Osteocyte (in vitro differentiated cells): ENCODE measurements at places on chromosomes 11 and 22. TPM values are rescaled to one million over a fixed set of nuclear protein-coding genes. Genes with fewer than 3 reads are reported as not detected.

DNA sequence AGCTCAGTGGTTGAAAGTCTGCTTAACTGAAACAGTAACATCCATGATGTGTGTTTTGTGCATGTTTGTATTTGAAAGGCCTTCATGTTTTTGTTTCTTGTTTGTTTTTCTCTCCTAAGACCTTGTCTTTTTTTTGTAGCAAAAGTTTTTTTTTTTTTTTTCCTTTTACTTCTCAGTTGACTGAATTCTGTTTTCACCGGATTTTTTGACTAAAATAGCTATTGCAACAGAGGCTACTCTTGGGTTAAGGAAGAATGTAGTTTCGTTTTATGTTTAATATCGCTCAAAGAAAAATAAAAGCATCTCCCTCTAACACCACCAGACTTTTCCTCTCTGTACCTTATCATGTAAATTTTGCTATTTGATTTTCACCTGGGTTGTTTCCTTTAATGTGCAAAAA, 15.1 kb downstream of the APOL6 start:
- H3K36me3 ChIP-seq = peaks cover 37% of the 10 kb centered on the region
- peak overlapping the region; percentile 40 for H3K27ac ChIP-seq
- H3K4me3 ChIP-seq = peak overlapping the region; percentile 59

MMP27 gene
- total RNA-seq = not detected in 2 replicates

DNA sequence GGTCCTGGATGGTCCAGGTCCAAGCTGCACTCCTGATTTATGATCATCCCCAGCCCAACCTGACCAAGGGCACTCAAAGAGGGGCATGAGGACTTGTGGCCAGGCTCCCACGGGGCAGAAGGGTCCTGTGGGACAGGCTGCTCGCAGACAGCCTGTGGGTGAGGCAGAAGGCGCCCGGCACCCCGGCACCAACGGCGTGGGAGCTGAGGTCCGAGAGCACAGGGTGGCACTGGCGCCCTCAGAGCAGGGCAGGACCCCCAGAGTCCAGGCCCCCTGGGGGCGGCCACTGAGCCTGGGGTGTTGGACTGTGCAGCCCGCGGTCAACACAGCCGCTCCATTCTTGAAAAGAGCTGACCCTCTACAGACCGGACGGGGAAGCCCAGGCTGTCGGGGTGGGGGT, 3.3 kb downstream of the IL17REL start:
- DNase-seq = peak; percentile 84
- no peak overlapping the region for H3K4me3 ChIP-seq
- H3K36me3 ChIP-seq = no peaks in the 10 kb centered on the region
- peaks cover 7% of the 10 kb centered on the region for H3K27me3 ChIP-seq
- peaks cover 20% of the 10 kb centered on the region for H3K4me1 ChIP-seq

DNA sequence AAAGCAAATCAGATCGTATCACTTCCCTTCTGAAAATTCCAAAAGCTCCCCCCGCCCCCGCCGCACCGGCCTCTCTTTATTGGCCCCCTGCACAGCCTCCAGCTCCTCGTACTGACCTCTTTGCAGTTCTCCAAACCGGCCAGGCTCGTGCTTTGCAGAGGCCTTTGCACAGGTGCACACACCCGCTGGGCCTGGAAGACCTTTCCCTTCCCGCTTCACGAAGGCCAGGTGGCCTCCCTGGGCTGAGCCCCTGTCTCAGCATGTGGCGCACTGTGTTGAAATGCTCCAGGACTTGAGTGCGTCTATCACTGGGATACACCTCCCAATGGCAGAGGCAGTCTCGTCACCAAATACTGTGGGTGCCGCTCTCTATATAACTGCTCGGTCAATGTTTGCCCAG, 13.2 kb upstream of the ADA2 start:
- H3K36me3 ChIP-seq = no peaks in the 10 kb centered on the region
- H3K27ac ChIP-seq = no peak overlapping the region
- no peak overlapping the region for H3K4me3 ChIP-seq
- H3K4me1 ChIP-seq = peaks cover 3% of the 10 kb centered on the region

DNA sequence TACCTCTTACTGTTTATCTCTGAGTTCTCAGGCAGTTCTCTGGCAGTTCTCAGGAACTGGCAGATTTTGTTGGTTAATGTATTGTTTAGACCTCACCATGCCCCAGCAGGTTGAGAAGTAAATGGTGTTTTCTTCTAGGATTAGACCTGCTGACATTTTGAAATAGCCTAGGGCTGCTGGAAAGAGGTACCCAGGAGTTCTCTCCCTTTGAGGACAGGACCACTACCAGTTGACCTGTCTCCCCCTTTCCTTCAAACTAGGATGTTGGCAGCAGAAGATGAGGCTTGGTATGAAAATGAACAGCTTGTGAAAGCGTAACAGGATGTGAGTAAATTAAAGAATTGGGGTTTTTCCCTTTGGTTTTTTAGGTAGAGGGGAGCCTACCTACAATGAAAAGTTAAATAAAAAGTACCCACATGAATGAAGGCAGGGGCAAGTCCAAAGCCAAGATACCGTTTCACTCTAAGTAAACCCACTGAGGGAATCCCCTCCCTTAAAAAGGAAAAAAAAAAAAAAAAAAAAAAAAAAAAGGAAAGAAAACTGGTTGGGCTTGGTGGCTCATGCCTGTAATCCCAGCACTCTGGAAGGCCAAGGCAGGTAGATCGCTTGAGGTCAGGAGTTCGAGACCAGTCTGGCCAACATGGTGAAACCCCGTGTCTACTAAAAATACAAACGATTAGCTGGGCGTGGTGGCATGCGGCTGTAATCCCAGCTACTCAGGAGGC, 96.2 kb downstream of the PDHX start:
- peak overlapping the region; percentile 38 for H3K27ac ChIP-seq
- DNase-seq = no peak
- no peak overlapping the region for H3K4me3 ChIP-seq
- peaks cover 41% of the 10 kb centered on the region for H3K4me1 ChIP-seq
- H3K36me3 ChIP-seq = no peaks in the 10 kb centered on the region

OR4C12 gene
- total RNA-seq = not detected in 2 replicates

DNA sequence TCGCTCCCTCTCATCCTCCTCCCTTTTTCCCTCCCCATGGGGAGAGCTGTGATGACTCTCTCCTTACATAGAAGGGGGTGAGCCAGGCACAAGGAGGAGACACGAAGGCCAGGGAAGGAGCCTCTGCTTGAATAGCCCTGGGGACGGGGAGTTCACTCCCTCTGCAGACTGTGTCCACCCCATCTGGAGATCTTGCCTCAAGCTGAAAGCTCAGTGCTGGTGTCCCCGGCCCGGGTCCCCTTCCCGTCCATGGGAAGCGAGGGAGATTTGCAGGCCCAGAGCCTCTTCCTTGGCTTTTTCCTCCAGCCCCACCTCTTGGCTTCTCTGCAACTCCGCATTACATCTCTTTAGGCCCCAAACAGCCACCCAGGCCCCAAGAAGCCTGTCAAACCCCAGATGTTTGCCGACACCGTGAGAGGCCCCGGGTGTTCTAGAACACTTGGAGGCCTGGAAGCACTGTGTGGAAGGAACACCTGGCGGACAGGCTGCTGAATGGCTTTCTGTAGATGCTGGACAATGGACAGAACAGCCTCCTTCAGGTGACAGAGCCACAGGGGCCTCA, 32.3 kb downstream of the LINC01488 start:
- peaks cover 23% of the 10 kb centered on the region for H3K4me1 ChIP-seq
- no peak overlapping the region for H3K4me3 ChIP-seq

- no peaks in the 10 kb centered on the region for H3K27me3 ChIP-seq
- H3K4me1 ChIP-seq = peaks cover 56% of the 10 kb centered on the region
- peak overlapping the region; percentile 54 for H3K27ac ChIP-seq
- H3K4me3 ChIP-seq = no peak overlapping the region
- DNase-seq = no peak
- peaks cover 4% of the 10 kb centered on the region for H3K36me3 ChIP-seq
Observed at GRCh38 chr11:96204366-96204659, 138.7 kb downstream of the MAML2 start.

CARD16 gene
- 1.5 and 1.9 TPM in 2 replicates for total RNA-seq

DNA sequence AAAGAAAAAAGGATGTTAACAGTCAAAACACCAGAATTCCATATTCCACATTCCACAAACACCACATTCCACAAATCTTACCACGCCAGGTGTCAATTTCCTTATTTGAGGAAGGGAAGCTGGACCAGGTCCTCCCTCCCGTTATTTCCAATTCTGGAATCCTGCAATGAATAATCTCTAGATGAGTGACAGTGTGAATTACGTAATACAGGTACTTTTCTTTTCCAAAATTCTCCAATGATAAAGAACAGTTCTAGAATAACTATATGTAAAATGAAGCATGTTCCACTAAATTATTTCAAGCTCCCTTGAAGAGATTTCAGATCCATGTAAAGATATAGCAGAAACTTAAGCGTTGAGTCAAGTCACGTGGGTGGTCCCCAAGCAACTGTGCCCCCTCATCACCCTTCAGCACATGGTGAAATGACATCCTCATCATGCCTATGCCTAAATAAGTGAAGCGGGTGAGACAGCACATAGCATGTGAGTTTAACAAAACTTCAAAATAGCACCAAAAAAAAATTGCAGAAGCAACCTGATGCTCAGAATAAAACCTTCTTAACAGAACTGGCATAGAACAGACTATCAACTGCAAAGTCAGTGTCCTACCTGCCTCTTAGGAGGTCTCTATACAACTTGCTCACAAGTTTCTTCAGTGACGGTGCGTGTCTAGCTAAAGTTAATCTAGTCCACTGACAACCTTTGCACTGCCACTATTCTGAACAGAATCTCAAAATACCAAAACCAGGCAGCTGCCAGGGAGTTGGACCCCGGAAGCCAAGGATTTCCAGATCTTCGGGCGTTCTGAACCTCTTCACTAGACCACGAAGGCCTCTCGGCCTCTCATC, 876 bp downstream of the NFRKB start:
- peaks cover 21% of the 10 kb centered on the region for H3K36me3 ChIP-seq
- H3K4me3 ChIP-seq = peak overlapping the region; percentile 89
- no peak for DNase-seq

- H3K4me3 ChIP-seq = no peak overlapping the region
- no peak for DNase-seq
- no peak overlapping the region for H3K27ac ChIP-seq
- H3K27me3 ChIP-seq = peaks cover 68% of the 10 kb centered on the region
- H3K36me3 ChIP-seq = no peaks in the 10 kb centered on the region
- peaks cover 3% of the 10 kb centered on the region for H3K4me1 ChIP-seq
Observed at GRCh38 chr11:120172054-120172911, 34.4 kb upstream of the TRIM29 start.

GRCh38 chr11:110972640-110973039, 260.4 kb upstream of the ARHGAP20 start:
- H3K36me3 ChIP-seq = no peaks in the 10 kb centered on the region
- peaks cover 27% of the 10 kb centered on the region for H3K27me3 ChIP-seq
- no peak overlapping the region for H3K4me3 ChIP-seq
- H3K4me1 ChIP-seq = no peaks in the 10 kb centered on the region

RFPL3 gene
- total RNA-seq = not detected in 2 replicates

- no peak overlapping the region for H3K4me3 ChIP-seq
- H3K36me3 ChIP-seq = peaks cover 1% of the 10 kb centered on the region
- DNase-seq = no peak
- peaks cover 66% of the 10 kb centered on the region for H3K4me1 ChIP-seq
- H3K27me3 ChIP-seq = no peaks in the 10 kb centered on the region
Observed at GRCh38 chr22:40512426-40513136, 123.9 kb downstream of the MRTFA start.

DNA sequence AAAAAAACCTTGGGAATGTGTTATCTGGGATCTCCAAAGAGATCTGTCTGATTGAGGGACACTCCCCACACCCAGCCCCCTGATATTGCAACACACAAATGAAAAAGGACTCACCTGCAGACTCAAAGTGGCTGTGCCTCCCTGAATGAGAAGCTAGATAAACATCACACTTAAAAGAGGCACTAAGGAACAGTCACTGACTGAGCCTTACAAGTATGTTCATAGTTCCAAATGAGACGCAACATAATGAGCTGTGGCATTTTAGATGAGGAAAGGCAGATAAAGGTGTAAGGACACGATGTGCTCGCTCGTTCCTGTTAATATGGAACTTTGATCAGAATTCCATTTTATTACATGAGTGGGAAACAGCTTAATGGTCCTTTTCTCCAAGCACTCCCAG, 21.0 kb upstream of the CFAP300 start:
- no peaks in the 10 kb centered on the region for H3K4me1 ChIP-seq
- H3K27me3 ChIP-seq = no peaks in the 10 kb centered on the region
- H3K4me3 ChIP-seq = no peak overlapping the region
- no peak overlapping the region for H3K27ac ChIP-seq
- H3K36me3 ChIP-seq = no peaks in the 10 kb centered on the region
- DNase-seq = no peak

DNA sequence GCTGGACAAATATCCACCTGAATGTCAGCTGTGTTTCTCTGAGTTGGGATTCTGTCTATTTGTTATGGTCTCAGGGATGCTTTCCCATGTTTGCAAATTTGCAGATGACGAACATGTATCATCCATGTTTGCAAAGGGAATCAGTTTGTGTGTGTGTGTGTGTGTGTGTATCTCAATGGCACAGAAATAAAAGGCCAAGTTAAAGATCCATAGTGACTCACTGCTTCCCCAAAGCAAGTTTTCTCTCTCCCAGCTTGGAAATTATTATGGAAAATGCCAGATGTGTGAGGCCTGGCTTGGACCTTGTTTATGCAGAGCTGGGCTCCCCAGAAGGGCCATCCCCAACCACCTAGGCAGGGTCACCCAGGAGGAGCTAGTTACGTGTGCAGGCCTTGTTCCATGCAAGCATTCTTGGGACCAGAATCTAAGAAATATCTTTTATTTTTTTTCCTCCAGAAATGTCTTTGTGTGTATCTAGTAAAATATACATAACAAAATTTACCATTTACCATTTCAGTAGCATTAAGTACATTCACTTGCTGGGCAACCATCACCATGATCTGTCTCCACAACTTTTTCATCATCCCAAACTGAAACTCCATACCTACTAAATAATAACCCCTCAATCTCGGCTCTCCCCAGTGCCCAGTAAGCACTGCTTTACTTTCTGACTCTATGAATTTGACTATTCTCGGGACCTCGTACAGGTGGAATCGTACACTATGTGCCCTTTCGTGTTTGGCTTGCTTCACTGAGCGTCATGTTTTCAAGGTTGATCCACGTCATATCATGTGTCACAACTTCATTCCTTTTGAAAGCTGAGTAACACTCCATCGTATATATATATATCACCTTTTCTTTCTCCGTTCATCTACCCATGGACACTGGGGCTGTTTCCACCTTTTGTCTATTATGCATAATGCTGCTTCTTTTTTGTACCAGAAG, 56.6 kb upstream of the WNT7B start:
- no peak for DNase-seq
- no peaks in the 10 kb centered on the region for H3K36me3 ChIP-seq
- H3K27me3 ChIP-seq = no peaks in the 10 kb centered on the region
- peaks cover 41% of the 10 kb centered on the region for H3K4me1 ChIP-seq

DNA sequence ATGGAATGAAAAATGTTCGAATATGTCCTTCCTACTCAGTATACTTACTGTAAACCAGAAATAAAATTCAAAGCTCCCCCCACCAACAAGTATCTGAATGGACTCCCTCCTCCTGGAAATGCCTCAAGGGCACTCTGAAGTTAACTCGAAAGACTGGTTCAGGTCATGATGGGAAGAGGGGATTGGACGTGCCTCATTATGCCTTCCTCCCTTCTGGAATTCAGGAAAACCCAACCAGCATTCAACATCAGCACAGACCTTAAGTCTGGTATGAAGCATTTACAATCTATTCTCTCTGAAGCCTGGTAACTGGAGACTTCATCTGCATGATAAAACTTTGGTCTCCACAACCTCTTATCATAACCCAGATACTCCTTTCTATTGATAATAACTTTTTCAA, 428.3 kb upstream of the RAG2 start:
- no peak for DNase-seq
- H3K27ac ChIP-seq = no peak overlapping the region
- H3K36me3 ChIP-seq = no peaks in the 10 kb centered on the region
- no peaks in the 10 kb centered on the region for H3K27me3 ChIP-seq

GRCh38 chr11:6611092-6611962, 689 bp downstream of the TAF10 start:
- peak overlapping the region; percentile 87 for H3K27ac ChIP-seq
- peak overlapping the region; percentile 82 for H3K4me3 ChIP-seq
- no peaks in the 10 kb centered on the region for H3K27me3 ChIP-seq
- no peak for DNase-seq
- H3K36me3 ChIP-seq = peaks cover 36% of the 10 kb centered on the region

MTMR3 gene
- 41.2 and 42.5 TPM in 2 replicates for total RNA-seq
